ENCODE measurements at places on chromosomes 7 and 10.

DNA sequence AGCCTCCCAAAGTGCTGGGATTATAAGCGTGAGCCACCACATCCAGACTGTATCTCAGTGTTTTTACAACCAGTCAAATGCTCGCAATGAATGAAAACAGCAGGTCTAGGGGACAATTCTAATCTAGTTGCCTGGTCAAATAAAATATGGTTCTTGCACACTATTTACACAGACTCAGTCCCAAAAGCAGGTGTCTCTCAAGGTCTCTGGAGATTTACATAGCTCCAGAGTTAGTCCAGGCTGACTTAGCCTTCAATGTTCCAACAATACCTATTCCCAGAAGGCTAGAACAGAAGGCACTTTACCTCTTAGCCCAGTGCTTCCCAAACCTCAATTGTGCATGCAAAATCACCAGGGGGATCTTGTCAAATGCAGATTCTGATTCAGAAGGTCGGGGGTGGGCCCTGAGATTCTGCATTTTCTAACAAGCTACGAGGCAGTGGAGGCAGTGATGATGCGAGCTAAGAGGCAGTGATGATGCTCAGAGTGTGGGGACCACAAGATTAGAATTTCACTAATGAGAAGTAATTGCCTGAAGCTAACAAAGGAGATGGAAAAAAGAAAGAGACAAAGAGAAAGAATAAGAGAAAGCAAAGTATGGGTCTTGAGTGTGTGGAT is 6.4 kb downstream of the KIAA1549 start:
- no peak for DNase-seq

DNA sequence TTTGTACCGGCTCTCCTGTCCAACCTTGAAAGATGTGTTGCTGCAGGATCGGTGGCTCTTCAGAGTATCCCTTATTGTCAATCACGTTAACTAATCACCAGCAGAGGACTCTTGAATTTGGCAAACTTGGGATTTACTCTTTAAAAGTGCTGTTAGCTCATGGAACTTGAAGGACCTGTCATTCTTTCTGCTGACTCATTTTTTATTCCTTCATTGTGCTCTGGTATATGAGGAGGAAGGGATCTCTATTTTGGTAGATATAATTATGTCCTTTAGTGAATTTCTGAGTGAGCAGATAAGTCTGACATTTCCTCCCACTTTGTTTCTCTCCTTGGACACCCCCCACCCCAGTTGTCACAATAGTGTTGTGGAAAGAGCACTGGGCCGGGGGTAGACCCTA is 175.1 kb upstream of the HDAC9 start:
- no peak for DNase-seq

- no peak for DNase-seq
Observed at GRCh38 chr10:71255808-71256660, 43.7 kb downstream of the UNC5B start.

GRCh38 chr10:4214908-4215307 is 429.9 kb upstream of the KLF6 start:
- DNase-seq, result no peak

GRCh38 chr7:95200741-95201140 is 123.6 kb downstream of the PON1 start:
- DNase-seq, result no peak

- no peak for DNase-seq
Observed at GRCh38 chr10:101892782-101893391, 49.3 kb upstream of the KCNIP2 start.
